ENCODE measurements at places on chromosomes 1 and 21.

GRCh38 chr1:209774592-209774991, 9.8 kb downstream of the C1orf74 start:
- DNase-seq, result no peak

- DNase-seq, result no peak
Measured at GRCh38 chr1:166999500-167000055, 10.5 kb downstream of the MAEL start.

GRCh38 chr21:17537299-17537698, 24.5 kb downstream of the CXADR start:
- DNase-seq, result no peak

- no peak for DNase-seq
Measured at GRCh38 chr1:198467342-198467741, 73.1 kb downstream of the ATP6V1G3 start.

DNA sequence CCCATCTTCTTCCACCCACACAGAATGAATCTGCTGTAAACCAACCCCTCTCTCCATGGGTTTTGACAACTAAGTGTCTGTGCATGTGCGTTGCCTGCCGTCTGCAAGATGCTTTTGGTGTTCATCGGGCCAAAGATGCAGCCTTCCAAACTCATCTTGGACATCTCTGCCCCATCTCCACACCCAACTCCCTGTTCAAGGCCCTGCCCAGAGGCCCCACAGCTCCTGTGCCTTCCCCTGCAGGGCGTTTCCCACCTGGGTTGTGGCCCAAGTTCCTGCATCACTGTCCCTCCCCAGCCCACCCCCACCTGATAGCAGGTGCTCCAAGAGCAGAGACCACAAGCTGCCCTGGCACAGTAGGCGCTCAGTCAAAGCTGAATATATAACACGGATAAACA, 103.2 kb downstream of the BCAR3 start:
- DNase-seq, result no peak

DNA sequence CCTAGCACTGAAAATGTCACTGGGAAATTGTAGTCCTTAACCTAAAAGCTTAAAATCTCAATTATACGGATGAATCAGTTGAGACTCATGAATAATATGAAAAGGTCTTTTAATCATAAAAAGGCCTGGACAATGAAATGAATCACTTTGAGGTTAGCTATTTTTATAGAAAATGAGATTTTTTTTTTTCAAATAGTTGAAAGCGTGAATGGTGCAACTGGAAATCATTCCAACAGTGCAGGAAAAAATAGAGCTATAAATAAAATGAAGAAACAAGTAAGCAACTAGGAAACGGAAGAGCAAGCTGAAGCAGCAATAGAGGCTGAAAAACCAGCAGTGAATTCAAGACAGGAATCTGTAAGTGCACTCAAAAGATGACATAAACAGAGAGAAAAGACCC, 142.9 kb downstream of the BACH1 start:
- no peak for DNase-seq

DNA sequence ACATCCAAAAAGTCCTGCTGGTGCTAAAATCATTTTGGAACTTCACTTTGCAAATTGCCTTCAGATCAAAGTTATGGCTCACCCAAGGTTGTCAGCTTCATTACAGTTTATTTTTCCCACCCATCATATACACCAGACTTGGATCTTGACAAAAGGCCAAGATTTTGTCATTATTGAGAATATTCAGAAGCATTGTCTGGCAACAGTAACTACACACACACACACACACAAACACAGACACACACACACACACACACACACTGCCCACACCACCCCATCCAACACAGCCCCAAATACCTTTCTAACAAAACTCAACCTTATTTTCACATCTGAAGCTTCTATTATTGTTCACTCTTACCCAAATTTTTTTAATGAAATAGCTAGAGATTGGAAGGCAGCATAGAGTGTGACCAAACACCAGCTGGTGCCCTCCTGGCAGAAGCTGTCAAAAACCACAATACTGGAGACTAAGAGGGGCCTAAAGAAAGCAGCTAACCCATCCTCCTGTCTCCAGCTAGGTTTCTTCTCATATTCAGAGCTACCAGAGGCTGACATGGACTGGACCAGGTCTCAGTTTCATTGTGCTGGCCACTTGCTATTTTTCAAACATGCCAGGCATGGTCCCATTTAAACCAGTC, 139.1 kb upstream of the ZC3H11B start:
- DNase-seq, result no peak

DNA sequence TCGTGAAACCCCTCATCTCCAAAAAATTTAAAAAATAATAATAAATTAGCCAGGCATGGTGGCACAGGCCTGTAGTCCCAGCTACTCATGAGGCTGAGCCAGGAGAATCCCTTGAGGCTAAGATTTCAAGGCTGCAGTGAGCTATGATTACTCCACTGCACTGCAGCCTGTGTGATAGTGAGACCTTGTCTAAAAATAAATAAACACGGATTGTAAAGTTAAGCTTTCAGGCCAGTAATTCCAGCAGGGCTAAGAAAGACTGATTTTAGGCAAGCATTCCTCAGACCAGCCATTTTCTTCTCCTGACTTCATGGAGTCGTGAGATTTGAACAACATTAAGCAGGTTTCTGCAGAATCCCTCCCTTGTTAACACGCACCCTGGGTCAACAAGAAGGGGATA, 77.2 kb upstream of the EFHD2 start:
- no peak for DNase-seq

DNA sequence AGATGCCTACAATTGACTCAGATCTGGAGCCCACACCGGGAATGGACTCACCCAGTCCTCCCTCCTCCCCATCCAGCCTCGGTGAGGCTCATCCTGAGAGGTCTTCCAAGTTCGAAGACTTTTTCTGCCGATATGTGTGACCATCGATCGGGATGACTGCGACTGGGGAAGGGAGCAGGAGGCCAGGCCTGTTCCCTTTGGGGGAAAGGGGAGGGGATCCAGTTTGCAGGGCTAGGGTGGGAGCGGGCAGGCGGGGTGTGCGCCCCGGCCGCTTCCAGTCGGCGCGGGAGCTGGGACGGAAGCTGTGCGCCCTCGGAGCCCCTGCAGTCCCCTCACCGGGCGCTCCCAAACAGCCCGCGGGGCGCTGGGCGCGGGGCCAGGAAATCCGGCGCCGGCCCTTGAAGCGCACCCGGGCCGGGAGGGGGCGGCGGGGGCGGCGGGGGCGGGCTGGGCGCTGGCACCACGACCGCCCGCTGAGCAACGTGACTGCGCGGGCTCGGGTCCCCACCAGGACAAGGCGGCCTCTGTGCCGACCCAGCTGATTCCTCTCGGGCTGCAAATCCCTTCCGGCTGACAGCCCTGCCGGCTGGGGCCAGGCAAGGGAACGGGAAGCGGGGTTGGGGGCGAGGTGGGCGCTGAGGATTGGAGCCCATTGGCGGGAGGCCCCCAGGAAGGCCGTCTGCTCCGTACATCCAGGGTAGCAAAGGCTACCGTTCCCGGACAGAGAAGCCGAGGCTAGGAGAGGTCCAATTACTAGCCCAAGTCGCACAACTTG, 103.9 kb downstream of the EBNA1BP2 start:
- peak; percentile 31 for DNase-seq

DNA sequence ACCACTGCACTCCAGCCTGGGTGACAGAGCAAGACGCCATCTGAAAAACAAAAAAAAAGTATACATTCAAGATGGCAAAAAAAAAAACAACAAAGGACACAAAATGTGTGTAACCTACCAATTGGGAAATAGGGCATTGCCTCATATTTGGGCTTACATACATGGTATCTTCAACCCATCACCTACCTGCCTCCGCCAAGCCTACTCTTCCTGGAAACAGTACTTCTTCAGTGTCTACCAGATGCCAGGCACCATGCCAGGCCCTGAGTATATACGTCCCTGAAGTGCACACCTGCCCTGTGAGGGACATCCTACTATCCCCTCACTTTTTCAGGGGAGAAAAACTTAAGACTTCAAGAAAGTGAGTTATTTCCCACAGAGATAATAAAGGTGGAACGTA, 160.2 kb downstream of the TOMM20 start:
- no peak for DNase-seq

GRCh38 chr1:54549181-54549924, 1.3 kb downstream of the ACOT11 start:
- no peak for DNase-seq

DNA sequence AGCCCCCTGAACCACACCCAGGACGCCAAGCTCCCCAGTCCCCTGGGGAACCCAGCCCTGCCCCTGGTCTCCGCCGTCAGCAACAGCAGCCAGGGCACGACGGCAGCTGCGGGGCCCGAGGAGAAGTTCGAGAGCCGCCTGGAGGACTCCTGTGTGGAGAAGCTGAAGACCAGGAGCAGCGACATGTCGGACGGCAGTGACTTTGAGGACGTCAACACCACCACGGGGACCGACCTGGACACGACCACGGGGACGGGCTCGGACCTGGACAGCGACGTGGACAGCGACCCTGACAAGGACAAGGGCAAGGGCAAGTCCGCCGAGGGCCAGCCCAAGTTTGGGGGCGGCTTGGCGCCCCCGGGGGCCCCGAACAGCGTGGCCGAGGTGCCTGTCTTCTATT, 42.7 kb upstream of the ARHGEF16 start:
- no peak for DNase-seq

- no peak for DNase-seq
Measured at GRCh38 chr1:226976978-226977642, 37.0 kb downstream of the COQ8A start.

GRCh38 chr1:15963363-15963967, 12.4 kb downstream of the ZBTB17 start:
- DNase-seq, result no peak

DNA sequence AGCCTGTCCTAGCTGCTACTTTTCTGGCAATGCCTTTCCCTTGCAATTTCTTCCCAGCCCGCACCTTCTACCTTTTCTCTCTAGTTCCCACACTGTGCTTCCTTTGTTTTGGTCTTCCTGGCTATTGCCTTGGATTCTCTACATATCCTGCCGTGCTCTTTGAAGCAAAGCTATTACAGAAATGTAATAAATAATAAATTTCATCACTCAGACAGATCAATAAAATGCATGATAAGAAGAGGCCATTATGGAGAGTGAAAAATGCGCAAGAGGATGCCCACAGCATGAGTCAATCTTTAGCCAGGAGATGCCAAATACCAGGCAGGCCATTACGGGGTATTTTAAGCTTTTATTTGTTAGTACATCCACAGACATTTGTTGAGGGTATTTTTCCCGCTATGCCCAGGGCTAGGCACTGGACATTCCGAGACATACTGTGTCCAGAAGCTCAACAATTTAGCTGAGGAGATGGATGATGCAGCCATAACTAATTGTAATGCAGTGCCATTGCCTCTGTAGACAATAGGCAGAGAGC, 163.6 kb downstream of the ST6GALNAC3 start:
- no peak for DNase-seq

DNA sequence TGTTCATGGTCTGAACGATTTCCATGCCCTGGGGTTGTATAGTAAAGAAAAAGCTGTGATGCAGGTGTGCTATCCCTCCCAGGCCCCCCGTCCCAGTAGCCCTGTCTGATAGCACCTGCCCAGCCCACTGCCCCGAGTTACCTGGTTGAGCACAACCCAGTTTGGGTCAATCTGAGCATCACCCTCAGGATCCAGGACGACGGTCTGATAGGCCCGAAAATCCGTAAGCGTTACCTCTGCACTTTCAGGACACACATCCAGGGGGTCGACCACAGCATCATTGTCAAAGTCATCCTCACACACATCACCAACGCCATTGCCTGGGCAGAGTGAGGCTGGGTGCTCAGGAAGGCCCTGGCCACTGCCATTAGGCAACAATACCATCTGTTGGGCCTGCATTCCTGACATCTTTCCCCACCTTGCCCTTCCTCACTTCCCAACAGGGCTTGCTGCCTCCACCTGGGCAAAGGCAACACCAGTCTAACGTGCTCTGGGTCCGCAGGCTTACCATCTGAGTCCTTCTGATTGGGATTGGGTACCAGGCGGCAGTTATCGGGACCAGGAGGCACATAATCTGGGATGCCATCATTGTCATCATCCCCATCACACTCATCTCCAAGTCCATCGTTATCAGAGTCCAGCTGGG, 9.7 kb downstream of the THBS3 start:
- DNase-seq, result no peak

DNA sequence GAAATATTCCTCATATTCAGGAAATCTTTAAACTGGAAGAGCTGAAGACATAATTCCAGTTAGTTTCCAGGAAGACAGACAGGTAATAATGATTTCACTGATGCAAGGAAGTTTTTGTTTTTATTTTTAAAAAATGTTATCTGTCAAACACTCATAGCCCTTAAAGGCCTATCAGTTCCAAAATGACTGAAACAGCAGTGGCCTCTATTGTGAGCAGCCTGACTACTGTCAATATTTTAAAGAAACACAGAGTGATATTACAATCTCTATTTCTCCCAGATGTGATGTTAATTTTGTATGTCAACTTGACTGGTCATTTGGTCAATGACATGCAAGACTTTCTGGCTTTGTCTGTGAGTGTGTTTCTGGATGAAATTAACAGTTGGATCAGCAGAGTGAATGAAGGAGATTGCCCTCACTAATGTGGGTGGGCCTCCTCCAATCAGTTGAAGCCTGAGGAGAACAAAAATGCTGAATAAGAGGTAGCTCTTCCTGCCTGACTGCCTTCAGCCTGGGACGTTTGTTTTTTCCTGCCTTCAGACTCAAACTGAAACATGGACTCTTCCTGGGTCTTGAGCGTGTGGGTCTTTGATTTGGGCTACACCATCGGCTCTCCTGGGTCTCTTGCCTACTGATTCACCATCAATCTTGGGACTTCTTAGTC, 31.3 kb upstream of the SLC30A10 start:
- no peak for DNase-seq

GRCh38 chr21:27498025-27498424, 531.1 kb upstream of the ADAMTS5 start:
- no peak for DNase-seq

GRCh38 chr1:192595299-192595698, 19.7 kb downstream of the RGS1 start:
- no peak for DNase-seq

- no peak for DNase-seq
Measured at GRCh38 chr1:89605692-89606091, 27.2 kb upstream of the LRRC8C start.

DNA sequence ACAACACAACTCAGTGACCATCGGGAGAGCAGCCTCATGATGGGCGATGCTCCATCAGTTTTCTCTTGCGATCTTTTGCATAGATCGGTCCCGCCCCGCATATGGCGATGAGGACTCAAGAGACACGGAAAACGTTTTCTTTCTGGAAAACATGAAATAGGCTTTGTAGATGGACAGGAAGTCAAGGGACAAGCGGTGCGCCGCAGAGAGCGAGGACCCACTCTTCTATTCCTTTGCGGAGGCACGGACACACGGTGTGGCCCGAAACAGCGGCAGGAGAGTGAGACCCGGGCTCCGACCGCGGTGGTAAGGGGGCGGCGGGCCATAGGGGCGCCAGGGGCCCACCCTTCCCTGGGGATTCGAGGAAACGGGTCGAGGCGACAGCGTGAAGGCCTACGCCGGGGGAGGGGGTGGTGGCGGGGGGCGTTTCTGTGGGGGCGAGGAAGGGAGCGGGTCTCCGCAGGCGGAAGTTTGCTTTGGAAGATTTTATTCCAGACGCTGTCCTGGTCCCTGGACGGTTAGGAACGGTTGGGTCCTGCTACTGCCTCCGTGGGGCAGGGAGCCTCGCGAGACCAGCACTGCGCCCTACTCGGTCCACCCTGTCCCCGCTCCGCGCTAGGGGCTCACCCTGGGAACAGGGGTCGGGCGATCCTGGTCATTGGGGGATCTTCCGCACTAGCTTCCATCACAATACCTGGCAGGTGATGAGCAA, 796 bp upstream of the TDRKH start:
- no peak for DNase-seq

Data from hypothalamus (tissue), 51 donors.